Ascending aorta (tissue), 2 donors: ENCODE measurements at places on chromosomes 16 and 17. TPM values are rescaled to one million over a fixed set of nuclear protein-coding genes. Genes with fewer than 3 reads are reported as not detected.
A peak's percentile ranks its signal among the peaks of the same experiment; 100 is the strongest.

- H3K36me3 ChIP-seq = peaks cover 11% of the 10 kb centered on the region
- H3K4me3 ChIP-seq = no peak overlapping the region
- DNase-seq = no peak
- no peak overlapping the region for H3K27ac ChIP-seq
- H3K4me1 ChIP-seq = peaks cover 36% of the 10 kb centered on the region
- H3K27me3 ChIP-seq = no peaks in the 10 kb centered on the region
These were observed 23.6 kb downstream of the NKD1 start for GRCh38 chr16:50571786-50572185.

DNA sequence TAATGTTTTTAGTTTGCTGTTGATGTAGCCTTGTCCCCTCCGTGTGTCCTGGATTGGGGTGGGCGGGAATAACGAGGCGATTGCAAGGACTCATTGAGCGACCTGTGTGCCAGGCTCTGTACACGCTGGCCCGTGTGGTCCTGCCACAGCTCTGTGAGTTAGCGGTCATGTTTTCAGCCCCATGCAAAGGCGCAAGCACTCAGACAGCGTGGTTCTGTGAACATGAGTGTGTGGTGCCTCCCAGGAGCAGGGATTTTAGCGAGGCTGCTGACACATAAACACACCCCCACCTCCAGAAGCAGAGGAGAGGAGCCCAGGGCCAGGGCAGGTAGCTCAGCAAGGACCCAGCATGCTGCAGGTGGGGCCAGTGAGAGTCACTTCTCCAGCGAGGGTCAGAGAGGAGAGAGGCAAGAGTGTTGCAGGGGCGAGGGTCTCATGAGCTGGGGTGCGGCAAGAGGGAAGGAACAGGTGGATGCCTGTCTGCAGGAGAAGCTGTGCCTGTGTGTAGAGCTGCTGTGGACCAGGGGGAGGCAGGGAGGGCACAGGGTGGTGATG, 115.3 kb downstream of the OR1D5 start:
- DNase-seq = no peak
- H3K4me3 ChIP-seq = no peak overlapping the region
- H3K27ac ChIP-seq = no peak overlapping the region
- H3K27me3 ChIP-seq = no peaks in the 10 kb centered on the region
- H3K4me1 ChIP-seq = no peaks in the 10 kb centered on the region

DNA sequence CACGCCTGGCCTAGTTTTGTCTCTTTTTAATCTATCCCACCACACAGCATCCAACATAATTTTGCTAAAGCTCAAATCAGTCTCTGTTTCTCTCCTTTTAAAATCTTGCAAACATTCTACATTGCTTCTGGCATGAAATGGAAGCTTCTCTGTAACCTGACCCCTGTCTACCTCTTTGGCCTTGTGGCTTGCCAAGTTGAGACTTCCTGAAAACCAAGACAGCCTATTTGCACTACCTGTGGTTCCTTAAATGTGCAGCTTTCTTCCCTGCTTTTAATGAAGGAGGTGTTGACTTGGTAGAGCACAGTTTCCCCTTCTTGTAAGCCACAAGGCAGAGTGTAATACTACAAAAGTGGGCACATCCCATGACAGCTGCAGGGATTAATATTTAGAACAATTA, 6.0 kb upstream of the CCL3 start:
- no peak for DNase-seq
- no peak overlapping the region for H3K27ac ChIP-seq
- no peaks in the 10 kb centered on the region for H3K4me1 ChIP-seq
- H3K36me3 ChIP-seq = no peaks in the 10 kb centered on the region

DNA sequence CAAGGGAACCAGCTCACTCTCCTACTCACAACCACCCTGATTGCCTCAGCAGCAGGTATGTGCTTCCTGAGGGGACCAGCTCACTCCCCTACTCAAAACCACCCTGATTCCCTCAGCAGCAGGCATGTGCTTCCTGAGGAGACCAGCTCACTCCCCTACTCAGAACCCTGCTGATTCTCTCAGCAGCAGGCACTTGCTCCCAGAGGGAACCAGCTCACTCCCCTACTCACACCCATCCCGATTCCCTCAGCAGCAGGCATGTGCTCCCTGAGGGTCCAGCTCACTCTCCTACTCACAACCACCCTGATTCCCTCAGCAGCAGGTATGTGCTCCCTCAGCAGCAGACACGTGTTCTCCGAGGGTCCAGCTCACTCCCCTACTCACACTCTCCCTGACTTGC, 26.1 kb upstream of the COG7 start:
- no peak for DNase-seq
- no peak overlapping the region for H3K27ac ChIP-seq
- no peaks in the 10 kb centered on the region for H3K27me3 ChIP-seq
- H3K4me3 ChIP-seq = no peak overlapping the region

ABCA8 gene
- 69.6 TPM for total RNA-seq

NPIPA3 gene
- not detected for total RNA-seq

TBX2 gene
- 100 TPM for total RNA-seq

DNA sequence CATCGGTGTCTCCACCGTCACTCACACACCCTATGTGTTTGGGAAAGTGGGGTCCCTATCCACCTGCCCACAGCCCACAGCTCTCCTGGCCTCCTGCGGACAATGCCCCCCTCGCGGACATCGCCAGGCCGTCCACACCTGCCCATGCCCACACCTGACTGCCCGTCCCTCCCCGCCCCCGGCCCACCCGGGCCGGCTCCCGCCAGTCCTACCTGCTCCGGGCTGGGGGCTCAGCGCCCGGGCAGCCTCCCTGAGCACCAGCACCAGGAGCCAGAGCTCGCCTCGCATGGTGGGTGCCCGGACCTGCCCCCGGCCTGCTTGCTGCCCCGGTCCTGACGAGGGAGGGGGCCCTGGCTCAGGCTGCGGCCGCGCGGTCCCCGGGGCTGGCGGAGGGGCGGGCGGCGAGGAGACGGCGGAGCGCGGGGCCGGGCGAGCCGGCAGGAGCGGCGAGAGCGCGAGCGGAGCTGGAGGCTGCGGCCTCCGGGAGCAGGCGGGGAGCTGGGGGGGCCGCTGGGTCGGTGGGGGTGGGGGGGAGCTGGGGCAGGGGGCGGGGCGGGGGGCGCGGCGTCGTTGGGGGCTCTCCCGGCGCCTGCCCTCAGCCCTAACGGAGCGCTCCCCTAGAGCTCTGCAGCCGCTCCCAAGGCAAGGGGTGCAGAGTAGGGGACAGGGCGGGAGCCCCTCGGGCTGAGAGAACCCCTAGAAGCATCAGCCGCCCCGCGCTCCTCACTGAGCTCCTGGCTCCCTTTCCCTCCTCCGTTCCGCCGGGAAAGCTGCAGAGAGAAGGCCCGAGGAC, at the start of gene PLXDC1:
Gene PLXDC1 (minus strand): TSS at position 488 of the 793 bp plus-strand sequence. CDS start 200 bp downstream, at position 288.
- H3K4me3 ChIP-seq = peak within 1 kb of the TSS; percentile 85
- H3K27me3 ChIP-seq = no peaks in the 10 kb centered on the region
- peaks cover 12% of the 10 kb centered on the region for H3K4me1 ChIP-seq
- DNase-seq = no peak

DNA sequence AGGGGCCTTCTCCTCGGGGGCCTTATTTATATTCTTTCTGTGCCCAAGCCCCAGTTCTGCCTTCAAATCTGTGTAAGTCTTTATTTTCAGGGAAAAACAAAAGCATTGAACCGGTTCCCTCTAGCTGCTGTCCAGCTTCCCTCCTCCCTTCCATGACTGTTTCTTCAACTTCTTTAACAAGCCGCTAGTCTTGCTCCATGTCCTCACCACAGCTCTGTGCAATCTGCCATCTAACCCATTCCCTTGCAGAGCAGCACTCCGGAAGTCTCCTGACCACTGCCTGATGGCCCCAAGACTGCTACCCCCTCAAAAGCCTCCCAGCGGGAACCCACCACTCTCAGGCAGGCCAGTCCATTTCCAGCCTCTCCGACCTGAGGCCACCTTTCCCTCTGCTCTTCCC, 16.9 kb downstream of the EMC8 start:
- no peaks in the 10 kb centered on the region for H3K27me3 ChIP-seq
- DNase-seq = no peak
- no peak overlapping the region for H3K27ac ChIP-seq
- H3K4me3 ChIP-seq = no peak overlapping the region

DNA sequence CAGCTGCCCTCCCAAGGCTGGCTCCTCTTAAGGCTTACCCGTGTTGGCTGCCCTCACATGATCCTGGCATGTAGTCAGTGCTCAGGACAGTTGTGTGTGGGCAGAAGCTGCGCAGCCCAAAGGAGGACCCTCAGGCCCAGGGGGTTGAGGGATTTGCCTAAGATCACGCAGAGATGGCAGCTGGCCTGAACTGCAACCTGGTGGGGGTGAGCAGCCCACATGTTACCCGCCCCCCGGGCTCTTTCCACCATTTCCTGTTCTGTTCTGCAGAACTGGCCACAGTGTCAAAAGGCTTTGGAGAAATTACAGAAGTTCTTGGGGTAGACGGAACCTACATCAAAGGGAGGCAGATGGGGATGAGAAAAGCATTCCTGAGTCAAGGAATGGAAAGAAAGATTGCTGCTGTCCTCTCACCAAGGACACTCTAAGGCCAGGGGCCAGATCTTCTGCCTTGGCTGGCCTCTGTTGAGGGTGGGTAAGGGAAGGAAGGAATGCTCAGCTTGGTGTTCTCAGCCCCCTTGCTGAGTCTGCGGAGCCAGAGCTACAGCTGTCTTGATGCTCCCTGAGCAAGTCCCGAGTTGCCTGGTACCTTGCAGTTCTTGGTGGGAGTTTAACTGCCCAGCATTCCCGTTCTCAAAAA, 53.0 kb downstream of the EPN2 start:
- no peak overlapping the region for H3K27ac ChIP-seq
- no peaks in the 10 kb centered on the region for H3K36me3 ChIP-seq
- DNase-seq = no peak
- no peak overlapping the region for H3K4me3 ChIP-seq

CSH1 gene
- not detected for total RNA-seq

GRCh38 chr16:26269673-26270072, 577.9 kb downstream of the HS3ST4 start:
- no peak for DNase-seq
- H3K27ac ChIP-seq = no peak overlapping the region
- H3K27me3 ChIP-seq = no peaks in the 10 kb centered on the region
- H3K4me3 ChIP-seq = no peak overlapping the region
- no peaks in the 10 kb centered on the region for H3K36me3 ChIP-seq
- H3K4me1 ChIP-seq = no peaks in the 10 kb centered on the region

- H3K27me3 ChIP-seq = no peaks in the 10 kb centered on the region
- no peak overlapping the region for H3K4me3 ChIP-seq
- no peak for DNase-seq
- H3K36me3 ChIP-seq = no peaks in the 10 kb centered on the region
- no peaks in the 10 kb centered on the region for H3K4me1 ChIP-seq
These were observed 48.0 kb upstream of the RBFOX3 start for GRCh38 chr17:79658811-79659207.

- H3K27ac ChIP-seq = no peak overlapping the region
- H3K4me3 ChIP-seq = no peak overlapping the region
- H3K36me3 ChIP-seq = no peaks in the 10 kb centered on the region
- no peaks in the 10 kb centered on the region for H3K27me3 ChIP-seq
- DNase-seq = no peak
- H3K4me1 ChIP-seq = no peaks in the 10 kb centered on the region
These were observed 270.1 kb upstream of the TNRC6C start for GRCh38 chr17:77688369-77688768.

TBC1D3L gene
- 7.7 TPM for total RNA-seq

GRIN2A gene
- total RNA-seq = 7.8 TPM

DNA sequence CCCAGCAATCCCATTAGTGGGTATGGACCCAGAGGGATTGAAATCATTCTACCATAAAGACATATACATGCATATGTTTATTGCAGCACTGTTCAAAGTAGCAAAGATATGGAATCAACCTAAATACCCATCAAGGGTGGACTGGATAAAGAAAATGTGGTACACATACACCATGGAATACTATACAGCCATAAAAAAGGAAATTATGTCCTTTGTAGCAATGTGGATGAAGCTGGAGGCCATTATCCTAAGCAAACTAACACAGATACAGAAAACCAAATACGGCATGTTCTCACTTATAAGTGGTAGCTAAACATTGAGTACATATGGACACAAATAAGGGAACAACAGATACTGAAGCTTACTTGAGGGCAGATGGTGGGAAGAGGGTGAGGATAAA, 2.4 kb downstream of the KRTAP2-3 start:
- no peak overlapping the region for H3K4me3 ChIP-seq
- DNase-seq = no peak
- no peaks in the 10 kb centered on the region for H3K27me3 ChIP-seq

DNA sequence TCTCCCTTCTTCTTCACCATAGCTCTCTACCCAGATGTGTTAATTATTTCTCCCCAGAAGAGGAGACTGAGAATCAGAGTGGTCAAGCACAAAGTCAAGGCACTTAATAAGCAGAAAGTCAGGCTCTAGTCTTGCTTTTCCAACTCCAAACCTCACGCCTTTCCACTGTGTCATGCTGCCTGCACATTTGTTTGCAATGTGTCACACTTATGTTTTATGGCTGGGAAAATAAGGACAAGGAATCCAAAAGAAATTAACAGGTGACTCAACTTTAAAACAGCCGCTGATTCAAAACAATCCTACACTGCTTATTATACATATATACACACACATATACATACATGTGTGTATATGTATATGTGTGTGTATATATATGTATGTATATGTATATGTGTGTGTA, 255.7 kb upstream of the DYNLRB2 start:
- H3K4me3 ChIP-seq = no peak overlapping the region
- H3K36me3 ChIP-seq = no peaks in the 10 kb centered on the region
- no peaks in the 10 kb centered on the region for H3K27me3 ChIP-seq
- H3K4me1 ChIP-seq = peaks cover 9% of the 10 kb centered on the region
- H3K27ac ChIP-seq = no peak overlapping the region
- DNase-seq = no peak

DNA sequence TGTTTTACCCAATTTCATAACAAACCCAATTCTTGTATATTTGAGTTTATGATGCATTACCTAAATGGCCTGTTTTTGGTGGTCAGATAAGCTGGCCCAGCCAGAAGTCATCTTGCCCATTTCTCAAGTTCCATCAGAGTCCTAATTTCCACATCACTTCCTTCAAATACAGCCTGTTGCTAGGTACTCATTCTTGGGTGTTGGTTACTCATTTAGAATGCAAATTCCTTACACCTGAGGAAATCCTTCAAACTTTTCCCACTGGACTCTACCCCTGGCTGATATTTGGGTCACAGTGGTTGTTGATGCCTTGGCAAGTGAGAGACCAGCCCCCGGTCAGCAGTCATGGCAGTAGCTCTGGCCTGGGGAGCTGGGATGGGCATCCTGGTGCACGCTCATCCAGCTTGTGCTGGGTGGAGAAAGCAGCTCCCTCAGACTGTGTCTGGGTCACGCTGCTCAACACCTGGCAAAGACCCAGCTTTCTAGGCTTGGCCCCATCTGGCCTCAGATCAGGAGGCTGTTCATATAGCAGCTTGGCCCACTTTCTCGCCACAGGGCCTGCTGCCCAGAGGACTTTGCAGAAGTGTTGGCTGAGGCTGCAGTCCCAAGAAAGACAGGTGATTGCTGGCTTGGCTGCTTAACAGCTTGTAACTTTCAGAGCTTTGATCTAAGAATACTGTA, 25.8 kb downstream of the WSB1 start:
- H3K36me3 ChIP-seq = peaks cover 21% of the 10 kb centered on the region
- DNase-seq = peak; percentile 54
- no peak overlapping the region for H3K4me3 ChIP-seq
- H3K4me1 ChIP-seq = peaks cover 28% of the 10 kb centered on the region

GPR139 gene
- total RNA-seq = not detected

- no peak overlapping the region for H3K4me3 ChIP-seq
- no peaks in the 10 kb centered on the region for H3K36me3 ChIP-seq
- no peak overlapping the region for H3K27ac ChIP-seq
- no peak for DNase-seq
These were observed 20.5 kb downstream of the EIF4A3 start for GRCh38 chr17:80126449-80126715.
